Brain (organoid and tissue), 16 donors: ENCODE measurements at places on chromosomes 5 and 9.

DNA sequence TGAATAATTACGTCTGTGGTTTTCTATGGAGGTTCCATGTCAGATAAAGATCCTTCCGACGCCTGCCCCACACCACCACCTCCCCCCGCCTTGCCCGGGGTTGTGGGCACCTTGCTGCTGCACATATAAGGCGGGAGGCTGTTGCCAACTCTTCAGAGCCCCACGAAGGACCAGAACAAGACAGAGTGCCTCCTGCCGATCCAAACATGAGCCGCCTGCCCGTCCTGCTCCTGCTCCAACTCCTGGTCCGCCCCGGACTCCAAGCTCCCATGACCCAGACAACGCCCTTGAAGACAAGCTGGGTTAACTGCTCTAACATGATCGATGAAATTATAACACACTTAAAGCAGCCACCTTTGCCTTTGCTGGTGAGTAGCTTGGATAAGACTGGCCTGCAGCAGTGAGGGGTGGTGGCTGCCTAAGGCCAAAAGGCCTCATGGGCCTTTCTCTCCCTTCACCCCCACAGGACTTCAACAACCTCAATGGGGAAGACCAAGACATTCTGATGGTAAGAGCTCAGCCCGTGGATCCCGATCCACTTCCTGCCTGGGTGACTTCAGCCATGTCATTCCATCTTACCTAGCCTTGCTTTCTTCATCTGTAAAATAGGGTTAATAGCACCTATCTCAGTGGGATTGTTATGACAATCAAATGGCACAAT is at the start of gene IL3:
Gene IL3, plus strand, starts transcription at position 155 of the 661 bp plus-strand sequence. Its CDS starts 52 bp downstream, at position 207.
- no peak for DNase-seq

DNA sequence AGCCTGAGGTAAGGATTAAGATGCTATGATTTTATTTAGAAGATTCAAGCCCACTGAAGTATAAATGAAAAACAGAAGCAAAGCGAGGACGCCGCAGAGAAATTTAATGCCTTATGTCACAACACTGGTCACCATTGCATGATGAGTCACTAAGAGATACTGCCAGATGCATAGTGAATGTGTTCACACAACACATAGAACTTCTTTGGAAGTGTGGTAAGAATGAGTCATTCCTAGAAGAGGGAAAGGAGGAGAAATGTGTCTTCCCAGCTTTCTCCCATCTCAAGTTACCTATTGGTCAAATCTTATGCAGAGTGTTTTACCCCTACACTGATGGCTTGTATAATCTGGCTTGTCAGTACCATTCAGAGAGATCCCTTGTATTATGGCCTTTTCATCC is 465.3 kb upstream of the ARRDC3 start:
- no peak for DNase-seq

GRCh38 chr9:38423973-38424843 is at the start of gene IGFBPL1:
TSS of gene IGFBPL1 (minus strand) at chr9:38424454. CDS start at chr9:38424424, 30 bp downstream.
- DNase-seq, result peak; percentile 86

- DNase-seq, result no peak
These were observed 294.6 kb downstream of the ZNF608 start for GRCh38 chr5:124451721-124452383.

DNA sequence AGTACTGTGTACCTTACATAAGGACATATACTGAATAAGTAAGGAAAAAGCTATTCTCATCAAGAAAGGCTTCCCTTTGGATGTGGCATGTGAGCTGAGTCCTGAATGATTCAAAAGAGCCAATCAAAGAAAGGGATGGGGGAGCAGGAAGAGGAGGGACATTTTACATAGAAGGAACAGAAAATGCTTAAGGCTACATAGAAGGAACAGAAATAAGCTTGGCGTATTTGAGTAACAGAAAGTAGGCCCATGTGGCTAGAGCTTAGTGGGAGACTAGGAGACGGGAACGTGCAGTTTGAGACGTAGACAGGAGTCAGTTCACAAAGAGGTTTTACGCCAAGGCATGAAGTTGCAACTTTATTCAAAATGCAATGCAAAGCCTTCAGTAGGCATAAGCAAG is 126.3 kb downstream of the CEMIP2 start:
- DNase-seq, result no peak

- DNase-seq, result no peak
These were observed 46.6 kb downstream of the MVB12B start for GRCh38 chr9:126373241-126373640.

DNA sequence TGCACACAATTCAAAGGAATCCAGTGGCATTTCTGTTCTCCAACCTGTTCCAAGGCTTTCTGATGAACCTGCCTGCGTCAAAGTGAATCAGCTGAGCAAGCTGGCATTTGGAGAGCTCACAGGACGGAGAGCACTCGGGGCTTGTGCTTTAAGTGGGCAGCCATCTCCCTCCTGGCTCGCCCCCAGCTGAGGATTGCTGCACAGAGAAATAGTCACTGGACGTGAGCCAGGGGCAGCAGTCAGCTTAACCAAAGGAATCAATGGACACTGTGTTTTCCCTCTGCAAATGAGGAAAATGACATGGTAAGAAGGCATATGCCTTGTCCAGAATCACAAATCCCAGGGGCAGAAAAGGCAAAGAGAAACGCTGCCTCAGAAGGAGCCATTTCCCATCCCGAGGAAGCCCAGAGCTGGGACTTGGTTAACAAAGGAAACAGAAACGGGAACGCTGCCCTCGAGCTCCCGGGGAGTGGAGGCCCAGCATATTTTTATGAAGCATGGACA is 299.4 kb downstream of the ZSWIM6 start:
- DNase-seq, result peak; percentile 82

DNA sequence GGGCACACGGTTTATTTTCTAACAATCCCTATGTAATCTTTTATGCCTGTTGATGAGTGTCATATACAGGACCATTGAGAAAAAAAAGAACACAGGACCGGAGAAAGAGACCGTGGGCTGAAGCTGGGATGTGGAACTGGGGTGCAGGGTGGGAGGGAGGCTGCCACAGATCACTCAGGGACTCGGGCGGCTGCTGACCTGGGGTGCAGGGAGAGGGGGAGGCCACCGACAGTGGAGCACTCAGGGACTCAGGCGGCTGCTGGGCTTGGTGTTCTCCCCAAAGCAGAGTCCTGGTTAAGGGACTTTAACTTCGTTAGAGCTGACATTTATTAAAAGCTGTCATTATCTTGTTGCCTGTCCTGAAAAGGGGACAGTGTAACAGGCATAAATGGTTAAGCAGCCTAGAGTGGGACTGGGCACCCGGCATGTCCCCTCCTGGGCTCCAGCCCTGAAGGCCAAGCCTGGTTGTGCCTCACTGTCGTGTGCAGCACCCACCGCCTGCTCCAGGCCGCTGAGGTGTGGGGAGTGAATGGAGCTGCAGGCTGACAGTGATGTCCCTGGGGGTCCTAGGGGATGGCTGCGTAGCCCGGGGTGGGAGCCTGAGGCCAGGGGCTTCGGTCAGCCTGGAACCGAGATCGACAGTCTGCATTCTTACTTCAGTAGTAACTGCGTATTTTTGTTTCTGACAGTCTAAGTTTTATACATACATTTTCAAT is 14.0 kb downstream of the NDUFS6 start:
- no peak for DNase-seq

GRCh38 chr5:160966921-160967320 is 114.9 kb upstream of the ATP10B start:
- DNase-seq, result peak; percentile 58

GRCh38 chr5:111997711-111998110 is 240.7 kb upstream of the NREP start:
- no peak for DNase-seq

DNA sequence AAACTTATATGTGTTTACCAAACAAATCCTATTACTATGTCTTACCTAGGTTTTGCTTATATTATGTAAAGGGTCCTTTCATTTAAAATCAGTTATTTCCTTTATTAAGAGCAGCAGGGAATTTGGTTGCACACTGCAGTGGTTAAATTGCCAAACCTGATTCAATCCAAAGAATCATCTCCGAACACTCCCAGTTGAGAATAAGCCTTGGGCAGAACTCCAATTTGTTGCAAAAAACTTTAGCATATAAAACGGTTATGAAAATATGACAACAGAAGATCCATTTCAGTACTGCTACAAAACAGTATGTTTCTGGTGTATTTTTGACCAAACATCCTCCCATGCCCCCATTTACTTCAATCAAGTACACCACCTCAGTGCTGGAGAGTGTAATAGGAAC is 587.0 kb upstream of the GRAMD2B start:
- DNase-seq, result no peak
